ENCODE measurements at places on chromosomes 13 and 19.
A peak's percentile ranks its signal among the peaks of the same experiment; 100 is the strongest.

GRCh38 chr13:33219926-33220325 is 65.6 kb downstream of the STARD13 start:
- no peak for DNase-seq

- no peak for DNase-seq
Measured at GRCh38 chr13:72005455-72005854, 138.5 kb upstream of the DACH1 start.

GRCh38 chr19:38321646-38322196 is 2.1 kb downstream of the KCNK6 start:
- peak; percentile 68 for DNase-seq

- DNase-seq: no peak
Measured at GRCh38 chr13:85896516-85897450, 97.6 kb upstream of the SLITRK6 start.

DNA sequence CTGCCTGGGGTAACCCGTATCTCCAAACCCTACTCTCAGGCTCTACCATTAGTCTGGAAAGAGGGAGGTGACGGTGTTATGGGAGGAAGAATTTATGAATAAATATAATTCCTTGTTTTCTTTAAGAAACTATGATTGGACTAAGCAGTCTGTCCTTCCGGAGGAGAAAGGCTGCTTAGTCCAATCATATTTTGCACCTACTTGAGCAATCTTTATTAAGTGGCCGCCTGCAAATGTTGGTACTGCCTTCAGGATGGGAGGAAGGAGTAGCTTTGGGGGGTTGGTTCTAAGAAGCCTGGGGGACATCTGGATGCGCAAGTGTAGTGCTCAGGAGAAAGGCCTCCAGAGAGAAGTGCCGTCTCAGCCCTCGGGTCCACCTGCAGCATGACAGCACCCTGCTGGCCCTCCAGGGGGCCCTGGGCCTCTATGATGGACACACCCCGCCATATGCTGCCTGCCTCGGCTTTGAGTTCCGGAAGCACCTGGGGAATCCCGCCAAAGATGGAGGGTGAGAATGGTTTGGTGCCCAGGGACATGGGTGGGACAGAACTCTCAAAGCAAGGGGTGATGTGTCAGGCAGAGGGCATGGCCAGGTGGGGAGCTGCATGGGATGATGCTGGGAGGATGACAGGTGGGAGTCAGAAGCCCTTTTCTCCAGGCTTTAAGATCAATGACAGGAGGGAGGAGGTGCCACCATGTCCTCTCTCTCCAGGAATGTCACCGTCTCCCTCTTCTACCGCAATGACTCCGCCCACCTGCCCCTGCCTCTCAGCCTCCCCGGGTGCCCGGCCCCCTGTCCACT is 4.1 kb downstream of the ACP4 start:
- no peak for DNase-seq

GRCh38 chr19:58354478-58355030 is 1.3 kb upstream of the A1BG start:
- no peak for DNase-seq

DNA sequence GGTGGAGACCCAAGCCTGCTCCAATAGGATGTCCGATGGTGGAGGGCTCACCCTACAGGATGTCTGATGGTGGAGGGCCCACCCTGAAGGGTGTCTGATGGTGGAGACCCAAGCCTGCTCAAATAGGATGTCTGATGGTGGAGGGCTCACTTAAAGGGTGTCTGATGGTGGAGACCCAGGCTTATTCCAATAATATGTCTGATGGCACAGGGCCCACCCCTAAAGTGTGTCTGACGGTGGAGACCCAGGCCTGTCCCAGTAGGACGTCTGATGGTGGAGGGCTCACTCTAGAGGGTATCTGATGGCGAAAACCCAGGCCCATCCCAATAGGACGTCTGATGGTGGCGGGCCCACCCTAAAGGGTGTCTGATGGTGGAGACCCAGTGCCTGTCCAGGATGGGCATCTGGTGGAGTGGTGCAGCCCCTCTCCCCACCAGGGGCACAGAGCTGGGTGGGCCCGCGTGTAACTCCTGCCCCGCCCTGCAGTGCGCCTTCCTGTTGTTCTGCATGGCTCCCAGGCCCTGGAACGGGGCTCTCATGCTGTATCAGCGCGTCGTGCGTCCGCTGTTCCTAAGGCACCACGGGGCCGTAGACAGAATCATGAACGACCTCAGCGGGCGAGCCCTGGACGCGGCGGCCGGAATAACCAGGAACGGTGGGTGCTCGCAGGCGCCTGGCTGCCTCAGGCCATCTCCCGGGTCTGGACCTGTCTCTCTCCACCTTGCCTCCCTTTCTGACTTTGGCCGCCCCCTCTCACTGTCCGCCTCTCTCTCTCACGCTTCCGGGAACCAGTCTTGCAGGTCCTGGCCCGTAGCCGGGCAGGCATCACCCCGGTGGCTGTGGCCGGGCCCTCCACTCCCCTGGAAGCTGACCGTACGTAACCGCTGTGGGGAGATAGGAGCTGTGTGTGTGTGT is 5.1 kb downstream of the REEP6 start:
- DNase-seq: no peak

DNA sequence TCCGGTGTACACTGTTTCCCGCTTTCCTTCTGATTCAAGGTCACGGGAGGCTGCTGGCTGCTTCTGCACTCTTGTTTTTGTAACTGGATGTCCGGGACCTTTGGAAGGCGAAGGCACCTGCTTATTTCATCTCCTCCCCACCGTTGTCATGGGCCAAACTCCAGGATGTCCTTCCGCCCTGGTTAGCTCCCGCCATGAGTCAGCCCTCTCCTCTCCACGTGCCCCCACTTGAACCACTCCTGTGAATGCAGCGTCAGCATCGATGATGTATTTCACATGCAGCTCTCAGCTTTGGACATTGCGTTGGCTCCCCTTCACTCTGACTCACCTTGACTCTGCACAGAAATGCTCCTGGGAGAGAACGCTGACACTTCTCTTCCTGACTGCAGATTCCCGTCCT is 5.5 kb upstream of the GALP start:
- DNase-seq: peak; percentile 37

- no peak for DNase-seq
Measured at GRCh38 chr19:41422955-41423354, 4.2 kb downstream of the B3GNT8 start.

DNA sequence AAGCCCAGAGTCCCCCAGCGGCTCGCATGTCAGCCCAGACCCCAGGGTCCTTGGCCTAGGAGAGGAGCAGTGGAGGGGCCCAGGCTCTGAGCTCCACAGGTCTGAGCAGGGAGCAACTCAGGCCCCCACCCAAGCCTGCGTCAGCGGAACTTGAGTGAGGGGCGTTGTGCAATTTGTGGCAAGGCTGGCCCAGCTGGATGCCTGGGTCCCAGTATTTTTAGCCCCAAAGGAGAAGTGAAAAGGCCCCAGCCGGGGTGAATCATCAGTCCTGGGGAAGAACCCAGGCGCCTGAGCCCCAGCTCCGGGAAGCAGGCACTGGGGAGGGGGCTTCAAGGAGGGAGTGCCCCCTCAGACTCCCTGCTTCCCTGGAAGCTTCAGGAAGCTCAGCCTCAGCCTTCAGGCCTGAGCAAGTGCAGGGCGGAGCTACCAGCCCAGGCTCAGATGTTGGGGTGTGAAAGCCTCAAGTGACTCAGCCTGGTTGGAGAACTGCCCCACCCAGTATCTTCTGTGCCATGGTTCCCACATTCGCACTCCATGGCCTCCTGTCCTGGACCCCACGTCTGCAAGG is 7.2 kb downstream of the MED29 start:
- DNase-seq: no peak

DNA sequence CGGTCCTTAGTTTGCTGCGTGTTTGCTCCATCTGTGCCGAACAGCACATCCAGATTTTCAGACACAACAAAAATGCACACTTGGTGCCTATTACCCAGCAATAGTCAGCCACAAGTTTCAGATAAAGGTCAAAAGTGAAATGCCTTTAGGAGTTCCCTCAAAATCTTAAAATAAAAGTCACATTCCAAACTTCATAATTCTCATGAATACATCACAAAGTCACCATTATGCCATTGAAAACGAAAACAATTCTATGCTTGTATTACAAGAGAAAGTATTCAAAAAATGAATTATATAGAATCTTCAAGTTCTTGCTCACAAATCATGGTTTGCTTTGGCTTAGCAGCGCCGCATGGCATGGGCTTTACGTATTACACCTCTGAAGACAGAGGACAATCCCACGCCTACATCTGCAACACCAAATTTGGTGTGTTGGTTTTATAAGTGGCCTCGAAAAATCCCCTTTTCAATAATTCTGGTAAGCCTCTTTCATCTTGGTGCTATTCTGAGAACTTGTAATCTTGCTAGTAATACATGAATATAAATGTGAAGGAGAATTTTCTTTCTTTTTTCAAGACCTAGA is 26.6 kb downstream of the COL4A1 start:
- DNase-seq: no peak

DNA sequence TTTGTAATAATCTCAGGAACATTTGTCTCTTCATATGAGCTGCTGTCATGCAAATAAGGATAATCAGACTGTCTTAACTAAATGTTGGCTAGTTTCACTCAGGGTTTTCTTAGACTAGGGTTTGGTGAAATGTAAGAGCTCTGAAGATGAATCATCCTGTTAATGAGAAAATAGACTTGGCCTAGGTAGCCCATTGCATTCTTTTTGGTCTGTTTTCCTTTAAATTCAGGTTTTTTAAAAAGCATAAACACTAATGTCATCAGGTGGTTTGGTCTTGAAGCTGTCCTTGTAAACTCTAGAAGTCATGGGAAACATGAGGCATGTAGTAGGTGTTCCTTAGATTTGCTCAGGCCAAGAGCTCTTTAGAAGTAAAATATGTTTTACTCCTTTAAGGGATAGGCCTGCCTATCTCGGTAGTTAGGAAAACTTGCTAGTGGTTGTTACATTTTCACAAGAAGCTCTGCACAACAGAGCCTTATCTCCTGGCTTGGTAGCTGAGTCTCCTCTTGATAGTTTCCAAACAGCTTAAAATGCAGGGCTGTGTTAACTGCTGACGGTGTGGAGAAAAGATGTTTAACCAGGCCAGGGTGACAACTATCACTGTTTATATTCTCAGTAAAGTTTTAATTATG is 62.0 kb upstream of the C1QTNF9B start:
- no peak for DNase-seq

Measured in NCI-H2227 treated with DMSO at 0.1 percent for 48 hours (cell line).